Natural killer cell treated with Interleukin-12 subunit alpha and Interleukin-12 subunit beta and Interleukin-15 and Interleukin-18, amount 100 ng/mL, for 72 hours (primary cell): ENCODE measurements at places on chromosomes 7 and 10.

GRCh38 chr7:86600506-86601290 lies 43.0 kb upstream of the GRM3 start:
- no peak for DNase-seq

- no peak for DNase-seq
Observed at GRCh38 chr10:76336213-76336963, 905.0 kb downstream of the LRMDA start.

GRCh38 chr7:27169658-27170425 lies 4.3 kb downstream of the HOXA10 start:
- DNase-seq: peak; percentile 44

- DNase-seq: no peak
Observed at GRCh38 chr10:101018600-101019439, 12.1 kb downstream of the PDZD7 start.

DNA sequence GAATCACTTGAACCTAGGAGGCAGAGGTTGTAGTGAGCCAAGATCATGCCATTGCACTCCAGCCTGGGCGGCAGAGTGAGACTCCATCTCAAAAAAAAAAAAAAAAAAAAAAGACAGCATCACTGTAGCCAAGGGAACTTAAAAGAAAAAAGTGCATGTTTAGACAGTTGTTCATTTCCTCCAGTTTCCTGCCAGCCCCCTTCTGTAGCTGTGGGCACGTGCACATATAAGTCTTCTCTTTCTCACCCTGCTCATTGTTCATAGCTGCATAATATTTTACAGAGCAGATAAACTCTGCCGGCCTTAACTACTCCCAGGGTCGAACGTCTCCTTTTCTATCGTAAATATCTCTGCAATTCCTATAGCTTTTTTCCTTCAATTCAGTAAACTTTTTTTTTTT lies 132.6 kb downstream of the LHPP start:
- DNase-seq: no peak

DNA sequence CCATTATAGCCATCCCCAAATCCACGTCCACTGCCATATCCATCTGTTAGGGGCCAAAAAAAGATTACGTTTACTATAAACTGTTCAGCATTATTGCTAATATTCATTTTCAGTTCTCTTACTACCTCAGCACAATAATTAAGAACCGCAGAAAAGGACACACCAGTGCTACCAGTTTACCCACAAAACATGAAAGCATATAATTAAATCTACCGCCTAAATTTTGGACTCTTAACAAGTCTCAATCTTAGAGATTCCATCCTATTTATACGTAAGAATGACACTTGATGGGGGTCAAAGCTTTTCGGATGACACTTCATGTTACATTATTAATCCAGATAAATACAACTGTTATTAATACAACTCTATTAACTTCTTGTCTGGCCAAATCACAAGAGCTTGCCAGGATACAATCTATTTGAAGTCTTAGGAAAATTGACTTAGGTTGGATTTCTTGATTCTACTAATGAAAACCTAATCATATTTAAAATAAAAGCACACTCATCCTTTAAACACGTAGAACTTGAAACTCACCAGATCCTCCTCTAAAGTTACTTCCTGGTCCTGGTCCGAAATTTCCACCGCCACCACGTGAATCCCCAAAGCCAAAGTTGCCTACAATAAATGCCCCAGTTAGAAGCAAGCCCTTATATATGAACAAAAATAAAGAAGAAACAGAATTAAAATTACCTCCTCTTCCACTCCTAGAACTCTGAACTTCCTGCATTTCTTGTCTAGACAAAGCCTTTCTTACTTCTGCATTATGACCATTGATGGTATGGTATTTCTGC lies 4.5 kb downstream of the HNRNPA2B1 start:
- no peak for DNase-seq

DNA sequence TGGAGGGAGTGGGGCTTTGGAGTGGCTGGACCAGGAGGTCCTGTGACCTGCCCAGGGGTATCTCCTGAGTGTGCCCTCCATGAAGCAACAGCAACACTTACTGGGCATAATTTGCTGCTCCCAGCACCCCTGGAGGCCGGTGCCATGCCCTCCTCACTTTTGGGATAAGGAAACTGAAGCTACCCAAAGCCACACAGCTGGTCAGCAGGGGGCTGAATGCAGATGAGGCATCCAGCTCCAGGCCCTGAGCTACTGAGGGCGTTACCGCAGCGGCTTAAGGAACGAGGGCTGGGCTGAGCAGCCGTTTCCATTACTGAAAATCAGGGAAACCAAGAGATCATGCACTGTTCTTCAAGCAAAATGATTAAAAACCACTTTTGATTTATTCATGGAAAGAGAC lies 408.9 kb downstream of the GLRX3 start:
- DNase-seq: no peak

DNA sequence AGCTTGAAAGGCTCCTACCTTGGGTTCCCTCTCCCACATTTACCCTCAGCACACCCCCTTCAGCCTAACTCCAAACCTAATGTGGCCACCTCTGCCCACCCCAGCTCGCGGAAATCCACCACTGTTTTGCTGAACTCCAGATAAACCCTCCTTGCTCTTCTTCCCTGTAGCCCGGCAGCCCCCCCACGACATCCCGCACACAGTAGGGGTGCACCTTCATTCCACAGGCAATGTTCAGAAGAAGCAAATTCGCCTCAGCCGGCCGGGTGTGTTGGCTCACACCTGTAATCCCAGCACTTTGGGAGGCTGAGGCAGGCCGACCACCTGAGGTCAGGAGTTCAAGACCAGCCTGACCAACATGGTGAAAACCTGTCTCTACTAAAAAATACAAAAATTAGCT lies 17.4 kb downstream of the CTBP2 start:
- DNase-seq: no peak

- no peak for DNase-seq
Observed at GRCh38 chr7:107891636-107892366, 818 bp downstream of the DLD start.

GRCh38 chr7:139094596-139094995 lies 14.9 kb downstream of the ZC3HAV1 start:
- no peak for DNase-seq

DNA sequence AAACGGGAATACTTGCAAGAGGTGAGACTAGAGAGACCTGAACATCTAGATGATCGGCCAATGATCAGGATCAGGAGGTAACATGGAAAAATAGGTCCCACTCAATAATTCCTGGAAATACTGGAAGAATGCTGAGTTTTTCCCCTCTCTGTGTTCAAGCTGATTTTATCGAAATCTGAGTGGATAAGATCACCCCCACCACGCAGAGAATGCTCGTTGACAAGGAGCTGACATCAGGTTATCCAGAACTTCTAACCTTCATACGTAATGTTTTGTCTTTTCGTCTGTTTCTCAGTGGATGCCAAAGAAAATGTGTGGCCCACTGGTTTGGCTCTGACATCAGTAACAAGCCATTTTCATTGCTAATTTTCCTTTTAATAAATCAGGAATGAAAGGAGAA lies 58.5 kb upstream of the MKX start:
- DNase-seq: no peak

DNA sequence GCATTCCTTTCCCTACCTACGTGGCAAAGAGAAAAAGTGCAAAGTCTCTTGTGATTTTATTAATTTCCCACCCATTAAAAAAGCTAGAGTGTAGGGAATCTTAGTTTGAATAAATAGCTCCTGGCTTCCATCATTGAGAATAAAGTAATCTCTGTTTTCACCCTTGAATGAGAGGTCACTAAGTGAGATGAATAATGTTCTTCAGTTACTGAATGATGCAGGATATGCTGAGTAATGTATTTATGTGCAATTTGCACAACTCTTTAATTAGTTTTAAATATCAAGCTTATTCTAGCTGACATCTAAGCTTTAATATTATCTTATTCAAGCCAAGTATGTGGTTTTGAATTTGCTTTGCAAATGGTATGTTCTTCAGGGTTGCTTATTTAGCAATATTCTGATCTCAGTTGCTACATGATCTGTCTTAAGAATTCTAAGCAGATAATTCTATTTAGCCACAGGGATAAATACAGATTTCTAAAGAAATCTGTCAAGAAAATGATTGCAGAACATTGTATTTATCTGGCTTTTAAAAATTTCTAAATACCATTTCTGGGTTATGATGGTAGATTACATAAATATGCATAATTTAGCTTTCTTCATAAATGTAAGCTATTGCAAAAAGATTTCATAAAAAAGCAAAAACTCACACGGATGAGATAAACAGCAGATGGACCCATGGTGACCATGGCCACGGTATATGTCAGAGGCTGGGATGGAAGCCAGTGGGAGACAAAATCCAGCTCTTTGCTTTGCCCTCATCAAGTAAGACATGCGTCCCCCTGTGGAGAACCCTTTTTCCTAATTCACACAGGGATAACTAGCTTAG lies 141.0 kb downstream of the MACC1 start:
- no peak for DNase-seq

DNA sequence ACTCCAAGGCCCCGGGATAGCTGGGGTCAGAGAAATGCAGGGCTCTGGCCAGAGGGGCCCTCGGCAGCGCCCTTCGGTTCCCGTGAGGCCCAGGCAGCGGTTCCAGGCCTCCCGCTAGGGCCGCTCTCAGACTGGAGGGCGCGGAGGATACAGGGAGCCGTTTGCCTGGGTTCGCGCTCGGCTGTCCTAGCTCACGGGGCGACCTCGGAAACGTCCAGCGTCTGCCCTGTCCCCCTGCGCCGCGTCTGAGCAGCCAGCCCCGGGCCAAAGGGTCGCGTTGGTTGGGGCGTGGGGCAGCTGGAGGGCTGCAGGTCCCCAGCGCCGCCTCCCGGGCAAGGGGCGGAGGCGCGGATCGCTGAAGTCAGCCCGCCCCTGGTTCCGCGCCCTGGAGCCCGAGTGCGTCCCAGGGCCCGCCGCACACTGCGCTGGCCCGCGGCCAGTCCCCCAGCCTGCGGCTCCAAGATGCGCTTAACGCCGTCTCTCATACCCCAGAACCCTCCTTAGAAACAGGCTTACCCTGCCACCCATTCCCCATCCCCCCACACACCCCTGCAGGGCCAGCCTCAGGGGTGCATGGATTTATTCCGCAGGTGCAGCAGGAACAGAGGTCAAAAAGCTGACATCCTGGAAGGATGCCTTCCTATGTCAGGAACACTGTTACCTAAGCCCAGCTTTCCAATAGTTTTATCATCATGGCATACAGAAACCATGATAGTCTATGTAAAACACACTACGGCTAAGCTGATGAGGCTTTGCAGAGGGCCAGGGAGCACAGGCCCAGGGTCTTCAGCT lies 22.1 kb upstream of the OPN4 start:
- DNase-seq: no peak

DNA sequence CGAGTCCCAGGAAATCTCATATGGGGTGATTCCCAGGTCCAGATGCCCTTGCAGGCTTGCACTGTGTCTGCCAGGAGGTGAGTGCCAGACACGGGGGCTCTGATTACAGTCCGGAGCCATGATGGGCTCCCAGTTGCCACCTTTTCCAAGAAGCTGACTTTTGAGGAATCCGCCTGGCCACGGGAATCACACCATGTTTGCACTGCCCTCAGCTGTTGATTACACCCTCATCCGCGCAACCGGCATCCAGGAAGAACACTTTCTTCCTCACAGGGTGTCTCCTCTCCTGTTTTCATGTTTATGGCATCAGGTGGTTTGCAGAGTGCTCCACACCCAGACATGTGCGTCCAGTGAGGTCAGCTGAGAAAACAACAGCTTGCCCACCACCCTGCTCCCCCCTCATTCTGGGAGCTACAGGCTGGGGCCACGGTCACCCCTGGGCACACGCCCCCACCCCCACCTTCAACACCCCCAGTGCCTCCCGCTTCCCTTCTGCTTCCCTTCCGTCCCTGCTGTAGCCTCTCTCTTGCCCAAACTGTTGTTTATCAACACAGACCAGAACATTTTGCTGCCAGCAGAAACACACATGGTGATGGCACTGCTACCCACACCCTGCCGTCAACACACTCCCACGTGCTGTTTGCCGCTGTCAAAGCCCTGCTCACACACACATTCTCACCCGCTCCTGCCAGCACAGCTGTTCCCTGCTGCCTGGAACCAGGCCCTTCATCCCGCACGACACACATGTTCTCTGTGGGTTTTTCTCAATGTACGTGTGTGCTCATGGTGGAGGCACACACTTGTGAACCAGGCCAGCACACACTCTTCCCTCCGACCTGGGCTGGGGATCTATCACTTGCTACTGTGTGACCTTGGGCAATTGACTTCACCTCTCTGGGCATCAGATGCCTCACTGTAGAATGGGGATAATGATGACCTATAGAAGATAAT lies 35.8 kb downstream of the DDIT4 start:
- DNase-seq: no peak

GRCh38 chr10:61272781-61273180 lies 180.4 kb downstream of the TMEM26 start:
- no peak for DNase-seq

- no peak for DNase-seq
Observed at GRCh38 chr7:48441848-48442492, 270.7 kb downstream of the ABCA13 start.

- DNase-seq: no peak
Observed at GRCh38 chr10:93085272-93085859, 11.7 kb downstream of the CYP26A1 start.

- DNase-seq: no peak
Observed at GRCh38 chr10:52683776-52684175, 88.8 kb downstream of the MBL2 start.

GRCh38 chr7:30678805-30679204 lies 3.5 kb downstream of the CRHR2 start:
- no peak for DNase-seq

DNA sequence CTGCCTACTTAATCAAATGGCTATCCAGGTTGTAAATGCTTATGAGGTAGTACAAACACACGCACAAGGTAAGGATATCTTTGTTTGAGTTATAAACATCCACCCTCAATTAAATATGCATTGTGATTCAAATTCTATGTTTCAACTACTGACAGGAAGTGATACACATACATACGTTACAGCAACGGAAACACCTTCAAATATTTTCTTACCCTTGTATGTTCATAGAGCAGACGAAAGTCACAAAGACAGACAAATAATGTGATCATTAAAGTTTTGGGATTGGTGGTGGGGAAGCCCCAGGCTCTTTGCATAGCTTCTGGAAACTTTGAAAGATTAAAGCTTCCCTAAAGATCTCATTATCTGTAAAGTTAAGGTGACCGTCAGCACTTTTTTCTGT lies 521.0 kb downstream of the PARD3 start:
- DNase-seq: no peak
